ENCODE measurements at places on chromosomes 4 and X.

- DNase-seq = no peak
Measured at GRCh38 chr4:139709660-139710059, 44.0 kb downstream of the MGST2 start.

GRCh38 chr4:109915385-109916026, 2.8 kb downstream of the EGF start:
- no peak for DNase-seq

GRCh38 chr4:31467781-31468180, 747.6 kb downstream of the PCDH7 start:
- no peak for DNase-seq

- DNase-seq = no peak
Measured at GRCh38 chrX:88560673-88561330, 186.2 kb upstream of the CPXCR1 start.

DNA sequence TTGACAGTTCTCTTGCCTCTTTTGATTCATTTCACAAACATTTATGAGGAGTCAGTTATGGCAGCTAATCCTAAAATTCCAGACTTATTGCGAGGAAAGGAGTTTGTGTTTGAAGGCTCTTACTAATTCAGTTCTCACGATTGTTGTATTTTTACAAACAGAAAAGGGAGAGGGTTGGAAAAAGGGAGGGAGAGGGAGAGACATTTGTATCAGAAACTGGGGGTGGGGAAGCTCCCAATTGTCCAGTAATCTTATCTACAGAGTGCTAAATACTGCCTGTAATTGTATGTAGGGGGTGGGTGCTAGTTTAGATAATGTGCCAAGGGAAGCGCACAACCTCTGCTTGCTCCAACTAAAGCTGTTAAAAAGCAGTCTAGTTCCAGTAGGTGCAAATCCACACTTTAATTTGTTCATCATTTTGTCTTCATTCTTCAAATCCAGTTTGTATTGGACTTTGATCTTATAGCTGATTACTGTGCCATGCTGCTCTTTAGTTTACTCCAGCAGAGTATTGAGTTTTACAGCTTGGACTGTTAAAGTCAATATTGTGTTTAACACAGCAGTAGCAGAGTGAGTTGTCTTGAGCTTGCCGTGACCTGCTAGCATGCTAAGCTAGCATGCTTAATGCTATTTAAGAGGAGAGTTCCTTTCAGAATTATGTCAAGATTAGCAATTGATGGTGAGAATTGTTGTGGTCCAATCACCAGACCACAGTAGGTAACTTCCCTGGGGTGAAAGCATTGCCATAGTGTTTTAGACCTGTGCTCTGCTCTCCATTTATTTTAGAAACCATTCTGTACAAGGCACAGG, 13.9 kb downstream of the FNIP2 start:
- DNase-seq = no peak

- DNase-seq = no peak
Measured at GRCh38 chr4:13851085-13851940, 223.8 kb upstream of the BOD1L1 start.

DNA sequence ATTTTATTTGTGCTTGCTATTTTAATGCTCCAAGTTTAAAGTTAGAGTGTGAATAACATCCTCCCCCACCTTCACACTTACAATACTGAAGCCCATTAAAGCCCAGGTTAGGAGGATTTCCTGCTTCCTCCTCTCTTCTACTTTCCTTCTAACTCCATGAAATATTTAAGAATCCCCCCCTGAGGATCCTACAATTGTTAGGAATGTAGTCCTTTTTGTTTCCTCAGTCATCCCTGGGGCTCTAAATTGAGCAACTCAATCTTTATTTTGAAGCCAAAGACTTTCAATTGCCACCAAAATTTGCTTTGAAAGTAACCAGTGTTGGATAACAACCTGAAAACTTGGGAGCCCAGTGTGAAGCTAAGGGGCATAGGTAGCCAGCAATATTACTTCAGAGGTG, 276.9 kb downstream of the FAM47A start:
- no peak for DNase-seq

- no peak for DNase-seq
Measured at GRCh38 chrX:37047776-37048175, 39.6 kb downstream of the FAM47C start.

DNA sequence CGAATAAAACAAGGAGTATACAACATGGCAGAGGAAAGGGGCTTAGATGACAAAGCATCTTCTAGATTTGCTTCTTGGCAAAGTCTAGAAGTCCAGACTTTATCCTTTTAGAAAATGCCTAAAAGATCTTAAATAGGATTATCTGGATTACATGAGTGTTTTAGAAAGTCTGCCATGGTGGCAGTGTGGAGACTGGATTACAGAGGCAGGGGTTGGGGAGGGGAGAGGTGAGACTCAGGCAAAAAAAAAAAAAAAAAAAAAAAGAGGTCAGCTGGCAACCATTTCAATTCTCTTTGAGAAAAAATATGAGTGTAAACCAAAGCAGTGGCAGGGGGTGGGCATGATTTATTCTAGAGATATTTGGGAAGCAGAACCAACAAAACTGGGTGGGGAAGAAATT, 17.4 kb downstream of the ZNF827 start:
- no peak for DNase-seq

DNA sequence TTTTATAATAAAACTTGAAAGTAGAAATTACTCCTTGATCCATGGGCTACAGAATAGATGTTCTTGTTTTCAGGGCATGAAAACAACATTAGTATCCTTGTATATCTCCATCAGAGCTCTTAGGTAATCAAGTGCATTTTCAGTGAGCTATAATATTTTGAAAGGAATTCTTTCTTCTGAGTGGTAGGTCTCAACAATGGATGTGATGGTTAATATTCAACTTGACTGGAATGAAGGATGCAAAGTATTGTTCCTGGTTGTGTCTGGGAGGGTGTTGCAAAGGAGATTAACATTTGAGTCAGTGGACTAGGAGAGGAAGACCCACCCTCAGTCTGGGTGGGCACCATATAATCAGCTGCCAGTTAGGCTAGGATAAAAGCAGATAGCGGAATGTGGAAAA, 100.1 kb downstream of the LCORL start:
- no peak for DNase-seq

GRCh38 chrX:29617725-29618124, 597.6 kb upstream of the MAGEB2 start:
- DNase-seq = no peak

DNA sequence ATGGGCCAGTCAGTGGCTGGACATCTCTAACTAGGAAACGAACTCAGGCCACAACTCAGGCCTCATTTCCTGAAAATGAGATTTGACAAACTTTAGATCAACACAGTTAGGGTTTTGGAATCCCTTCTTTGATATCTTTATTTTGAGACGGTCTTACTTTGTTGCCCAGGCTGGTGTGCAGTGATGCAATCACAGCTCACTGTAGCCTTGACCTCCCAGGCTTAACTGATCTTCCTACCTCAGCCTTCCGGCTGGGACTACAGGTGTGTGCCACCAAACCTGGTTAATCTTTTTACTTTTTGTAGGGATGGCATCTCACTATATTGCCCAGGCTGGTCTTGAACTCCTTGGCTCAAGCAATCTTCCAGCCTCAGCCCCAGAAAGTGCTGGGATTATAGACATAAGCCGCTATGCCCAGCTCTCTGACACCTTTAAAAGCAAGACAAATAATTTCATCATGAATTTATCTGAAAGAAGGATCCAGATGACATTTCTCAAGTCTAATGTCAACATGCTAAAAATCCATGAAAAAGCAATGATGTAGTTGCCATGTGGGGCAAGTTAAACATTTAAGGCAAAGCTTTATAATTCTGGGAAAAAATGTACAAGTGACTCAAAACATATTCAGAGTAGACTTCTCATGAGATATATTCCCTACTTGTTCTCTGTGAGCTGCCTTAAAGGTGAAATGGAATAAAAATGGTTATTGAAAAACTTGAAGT, 89.1 kb upstream of the CBR4 start:
- DNase-seq = no peak

- DNase-seq = peak; percentile 33
Measured at GRCh38 chrX:139058831-139059495, 347.4 kb upstream of the FGF13 start.

GRCh38 chr4:91127831-91128230, 1000.6 kb downstream of the CCSER1 start:
- DNase-seq = no peak

GRCh38 chr4:174696657-174697056, 132.4 kb downstream of the GLRA3 start:
- no peak for DNase-seq

- peak; percentile 40 for DNase-seq
Measured at GRCh38 chr4:153649572-153649991, 34.5 kb upstream of the TLR2 start.

- peak; percentile 83 for DNase-seq
Measured at GRCh38 chr4:113394730-113395530, 345.5 kb downstream of the ANK2 start.

DNA sequence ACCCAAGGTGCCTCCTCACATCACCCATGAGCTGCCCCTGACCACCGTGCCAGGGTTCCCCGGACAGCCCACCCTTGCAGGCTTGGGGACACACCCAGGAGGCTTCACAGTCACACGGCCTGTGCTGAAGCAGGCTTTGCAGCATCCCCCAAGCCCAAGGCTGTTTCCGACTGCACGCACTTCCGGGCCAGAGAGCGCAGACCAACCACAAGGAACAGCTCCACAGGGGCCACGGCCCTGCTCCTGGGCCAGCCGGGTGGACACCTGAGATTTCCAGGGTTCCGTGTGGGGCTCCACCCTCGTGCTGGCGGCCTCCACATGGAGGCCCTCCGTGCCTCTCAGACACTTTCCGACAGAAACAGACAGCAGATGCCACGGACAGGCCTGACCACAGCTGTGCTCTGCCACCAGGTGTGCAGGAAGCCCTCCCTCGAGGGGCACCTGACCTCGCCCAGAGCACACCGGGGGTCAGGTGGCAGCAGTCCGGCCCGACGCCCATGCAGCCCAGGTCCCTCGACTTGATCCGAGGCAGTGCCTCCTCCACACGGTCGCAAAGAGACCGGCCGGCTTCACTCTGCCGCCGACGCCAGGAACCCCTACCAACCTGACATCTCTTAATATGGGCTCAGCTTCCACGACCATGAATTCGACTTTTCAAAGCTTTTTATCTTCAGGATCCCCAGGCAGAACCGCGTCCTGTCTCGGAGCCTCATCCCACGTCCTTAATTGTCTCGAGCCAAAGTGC, 8.0 kb downstream of the CTBP1 start:
- no peak for DNase-seq

DNA sequence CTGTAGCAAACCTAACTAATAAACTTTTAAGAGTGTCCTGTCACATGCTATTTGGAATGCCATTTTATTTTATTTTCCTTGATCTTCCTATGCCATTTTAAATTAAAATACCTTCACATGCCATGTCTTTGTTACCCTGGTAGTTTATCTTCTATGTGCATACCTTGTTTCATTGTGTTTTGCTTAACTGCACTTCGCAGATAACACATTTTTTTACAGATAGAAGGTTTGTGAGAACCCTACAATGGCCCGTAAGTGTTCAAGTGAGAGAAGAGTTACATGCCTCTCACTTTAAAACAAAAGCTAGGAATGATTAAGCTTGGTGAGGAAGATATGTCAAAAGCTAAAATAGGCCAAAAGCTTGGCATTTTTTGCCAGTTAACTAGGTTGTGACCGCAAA, 744.1 kb downstream of the STIM2 start:
- DNase-seq = no peak

GRCh38 chr4:183871581-183871980, 33.5 kb upstream of the STOX2 start:
- DNase-seq = no peak
